ENCODE measurements at places on chromosomes 16 and 17.

- DNase-seq = no peak
Observed at GRCh38 chr17:48608494-48608834, 2.4 kb downstream of the HOXB7 start.

DNA sequence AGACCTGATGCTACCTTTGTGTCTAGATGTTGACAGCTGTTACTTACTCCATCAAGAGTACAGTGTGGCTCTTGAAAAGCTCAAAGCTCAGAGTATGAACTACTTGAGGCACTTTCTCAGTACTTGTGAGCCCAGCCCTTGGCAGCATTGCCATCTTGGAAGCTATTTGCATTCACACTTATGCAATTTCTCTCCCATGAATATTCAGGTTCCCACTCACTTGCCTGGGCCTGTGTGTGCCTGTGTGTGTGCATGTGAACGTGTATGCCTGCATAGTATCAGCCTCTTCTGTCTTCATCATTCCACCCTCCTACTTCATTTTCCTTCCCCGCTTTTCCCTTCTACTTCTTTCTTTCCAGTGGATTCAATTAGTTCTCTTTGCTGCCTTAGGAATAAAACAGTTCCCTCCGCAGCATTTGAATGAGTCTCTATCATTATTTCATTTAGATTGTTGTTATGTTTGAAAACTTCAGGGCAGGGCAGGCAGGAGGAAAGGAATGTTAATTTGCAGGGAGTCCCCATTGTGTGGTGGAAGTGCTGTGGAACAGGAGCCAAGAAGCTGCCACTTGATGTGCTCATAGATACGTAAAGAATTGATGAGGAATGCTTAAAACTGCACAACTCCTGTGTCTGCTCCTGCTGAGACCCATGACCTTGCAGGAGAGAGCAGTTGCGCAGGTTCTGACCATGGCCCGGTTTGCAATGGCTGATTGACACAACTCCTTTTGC, 58.9 kb downstream of the HS3ST4 start:
- DNase-seq = no peak

- DNase-seq = no peak
Observed at GRCh38 chr17:79796444-79796762, 474 bp downstream of the CBX8 start.

- DNase-seq = no peak
Observed at GRCh38 chr17:32586666-32587065, 99.9 kb downstream of the CDK5R1 start.

DNA sequence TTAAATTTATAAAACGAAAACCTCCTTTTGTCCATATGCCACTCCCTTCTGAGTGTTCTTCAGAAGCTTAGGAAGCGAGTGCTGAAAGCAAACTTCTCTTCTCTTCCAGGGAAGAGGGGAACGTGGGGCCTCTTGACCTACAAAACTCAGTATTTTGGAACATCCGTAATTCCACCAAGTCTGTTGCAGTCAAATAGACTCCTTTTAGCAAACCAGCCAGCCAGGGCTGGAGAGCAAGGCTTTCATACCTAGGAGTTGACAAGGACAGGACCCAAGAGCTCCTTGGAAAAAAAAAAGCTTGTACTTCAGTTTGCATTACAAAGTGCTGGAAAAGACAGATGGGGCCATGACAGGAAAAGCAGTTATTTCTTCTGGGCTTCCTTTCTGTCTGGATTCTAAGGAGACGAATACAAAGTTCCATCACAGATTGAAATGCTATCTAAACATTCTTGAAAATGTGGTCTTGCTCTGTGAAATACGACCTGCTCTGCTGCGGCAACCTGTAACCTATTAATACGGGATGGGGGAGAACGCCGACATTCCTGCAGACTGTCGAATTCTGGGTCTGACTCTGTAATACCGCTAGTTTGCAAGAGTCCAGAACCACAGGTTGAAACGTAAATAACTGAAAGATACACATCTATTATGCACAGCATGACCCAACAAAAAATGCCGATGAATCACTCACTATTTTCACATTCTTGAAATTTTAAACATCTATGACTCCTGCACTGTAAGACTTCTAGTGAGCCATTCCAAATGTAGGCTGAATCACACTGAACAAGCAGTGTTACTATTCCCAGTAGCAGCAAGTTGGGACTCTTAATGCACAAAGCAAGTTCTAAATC, 20.6 kb downstream of the VPS53 start:
- no peak for DNase-seq
